ENCODE measurements at places on chromosomes 5 and 9. TPM values are rescaled to one million over a fixed set of nuclear protein-coding genes. Genes with fewer than 3 reads are reported as not detected.

- no peak for DNase-seq
Measured at GRCh38 chr9:19931098-19931890, 142.5 kb upstream of the SLC24A2 start.

- DNase-seq = no peak
Measured at GRCh38 chr5:110362261-110362660, 364.2 kb downstream of the TMEM232 start.

MSANTD3 gene
- 18.5 TPM for total RNA-seq

- DNase-seq = no peak
Measured at GRCh38 chr5:96856371-96856770, 19.9 kb upstream of the ERAP2 start.

DNA sequence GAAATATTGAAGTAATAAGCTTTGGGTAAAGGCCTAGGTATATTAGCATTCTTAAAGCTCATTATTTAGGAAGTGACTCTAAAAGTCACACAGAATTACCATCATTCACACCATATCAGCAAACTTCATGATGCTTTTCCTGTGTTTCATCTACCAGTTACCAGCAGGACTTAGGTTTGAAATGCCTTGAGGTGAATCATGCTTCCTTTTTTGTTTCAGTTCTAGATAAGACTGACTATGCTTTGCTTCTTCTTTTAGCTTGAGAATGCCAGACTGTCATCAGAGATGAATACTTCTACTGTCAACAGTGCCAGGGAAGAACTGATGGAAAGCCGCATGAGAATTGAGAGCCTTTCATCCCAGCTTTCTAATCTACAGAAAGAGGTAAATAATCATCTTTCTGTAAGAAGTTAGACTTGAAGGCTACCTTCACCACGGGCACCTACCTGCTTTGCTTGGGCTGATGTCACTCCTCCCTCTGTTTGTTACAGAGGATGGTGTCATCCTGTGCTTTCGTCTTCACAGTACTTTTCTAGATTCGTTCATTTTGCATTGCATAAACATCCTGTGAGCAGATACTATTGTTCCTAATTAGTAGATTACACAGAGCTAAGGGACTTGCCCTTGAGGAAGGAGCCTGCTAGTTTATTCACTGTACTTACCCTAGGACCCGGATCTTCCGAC lies 34.7 kb downstream of the LMNB1 start:
- peak; percentile 36 for DNase-seq

TXNDC8 gene
- not detected for total RNA-seq
